ENCODE measurements at places on chromosomes 6 and 20. TPM values are rescaled to one million over a fixed set of nuclear protein-coding genes. Genes with fewer than 3 reads are reported as not detected.

DNA sequence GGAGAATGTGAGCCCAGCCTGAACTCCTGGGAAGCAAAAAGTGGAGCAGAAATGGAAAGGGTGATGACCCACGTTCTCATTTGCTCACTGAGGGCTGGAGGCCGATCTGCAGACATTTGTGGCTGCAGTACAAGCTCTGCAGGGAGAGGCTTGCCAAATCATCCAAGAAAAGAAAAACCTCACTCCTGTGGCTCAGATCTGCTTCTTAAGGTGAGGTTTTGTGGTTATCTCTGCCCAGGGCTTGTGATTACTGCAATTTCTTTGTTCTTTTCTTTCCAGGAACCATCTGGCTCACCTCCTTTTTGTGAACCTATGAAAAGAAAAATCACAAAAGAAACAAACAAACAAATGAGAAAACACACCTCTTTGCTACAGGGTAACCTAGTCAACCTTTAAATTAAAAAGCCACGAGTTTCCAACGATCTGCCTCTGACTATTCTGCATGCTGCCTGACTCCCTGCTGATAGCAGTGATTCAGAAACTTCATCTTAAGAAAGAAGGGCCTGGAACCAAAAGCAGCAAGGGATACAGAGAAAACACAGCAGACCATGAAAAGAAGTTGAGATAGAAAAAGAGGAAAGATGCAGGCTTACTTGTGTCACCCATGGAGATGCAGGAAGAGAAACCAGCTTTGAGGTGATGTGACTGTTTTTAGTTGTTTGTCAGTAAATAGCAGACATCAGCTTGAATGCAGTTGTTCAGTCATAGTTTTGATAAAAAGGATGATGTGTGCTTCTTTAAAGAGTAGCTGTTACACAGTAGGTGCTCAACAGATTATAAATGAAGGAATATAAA is 165.1 kb downstream of the LMBRD1 start:
- DNase-seq: no peak

GRCh38 chr6:51411496-51412125 is 592.9 kb downstream of the TFAP2B start:
- no peak for DNase-seq

DNA sequence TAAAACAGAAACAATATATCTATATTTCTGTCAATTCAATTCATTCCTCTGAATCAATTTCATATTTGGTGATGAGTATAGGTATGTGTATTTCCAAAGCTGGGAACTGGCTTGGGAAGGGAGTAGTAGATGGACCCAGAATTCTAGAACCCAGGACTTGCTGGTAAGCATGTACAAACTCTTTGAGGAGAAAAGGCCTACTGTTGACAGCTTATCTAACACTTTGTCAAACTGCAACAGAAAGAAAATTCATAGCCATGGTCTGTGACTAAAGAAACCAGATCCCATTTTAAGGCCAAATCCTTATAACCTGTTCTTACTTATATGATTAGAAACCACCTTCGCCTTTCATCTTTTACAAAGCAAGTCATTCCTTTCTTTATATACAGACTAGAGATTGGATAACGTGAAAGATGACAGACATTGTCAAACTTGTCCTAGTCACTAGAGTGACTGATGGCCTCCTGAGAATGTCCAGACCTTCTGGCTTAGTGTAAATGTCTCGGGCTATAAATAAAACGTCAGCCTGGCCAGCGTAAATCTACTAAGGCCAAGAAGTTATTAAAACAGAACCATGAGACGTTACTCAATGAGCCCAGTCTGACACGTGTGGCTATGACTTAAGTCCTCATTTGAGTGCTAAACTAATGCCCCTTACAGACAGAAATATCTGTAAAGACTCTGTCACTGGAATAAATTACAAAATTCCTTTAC is 152.3 kb downstream of the ALDH8A1 start:
- no peak for DNase-seq

DNA sequence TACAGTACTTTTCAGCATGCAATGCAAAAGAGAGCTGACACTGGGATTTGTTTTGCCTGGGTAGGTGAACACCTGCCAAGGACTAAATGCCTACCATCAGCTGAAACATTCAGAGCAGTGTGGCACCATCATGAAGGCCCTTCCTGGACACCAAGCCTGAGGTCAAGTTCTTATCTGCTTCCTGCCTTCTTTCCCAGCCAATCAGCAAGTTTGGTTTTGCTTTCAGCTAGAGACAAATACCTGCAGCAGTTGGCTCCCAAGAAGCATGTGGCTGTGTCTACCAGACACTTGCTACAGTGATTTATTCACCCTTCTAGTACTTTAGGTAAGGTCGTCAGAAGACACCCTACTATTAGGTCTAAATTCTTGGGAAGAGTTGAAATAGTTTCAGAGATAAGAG is 112.8 kb downstream of the TBX18 start:
- no peak for DNase-seq

- no peak for DNase-seq
Observed at GRCh38 chr6:166435574-166435973, 52.8 kb upstream of the MPC1 start.

DNA sequence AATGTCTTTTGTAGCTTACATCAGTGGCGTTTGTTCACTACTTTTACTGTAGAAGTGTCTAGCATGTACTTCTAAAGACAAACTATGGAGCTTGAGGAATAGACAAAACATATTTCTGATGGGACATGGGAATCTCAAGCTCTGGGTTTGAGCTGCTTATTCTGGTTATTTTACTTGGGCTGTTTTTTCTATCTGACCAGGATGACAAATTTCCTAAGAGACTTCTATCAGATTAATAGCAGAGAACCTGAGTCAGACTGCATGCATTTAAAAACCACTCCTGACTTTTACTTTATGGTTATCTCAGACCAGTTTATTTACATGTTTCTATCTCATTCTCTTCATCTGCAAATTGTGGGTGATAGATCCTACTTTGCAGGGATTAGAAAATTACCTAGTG is 1282.3 kb upstream of the GJE1 start:
- DNase-seq: no peak

DNA sequence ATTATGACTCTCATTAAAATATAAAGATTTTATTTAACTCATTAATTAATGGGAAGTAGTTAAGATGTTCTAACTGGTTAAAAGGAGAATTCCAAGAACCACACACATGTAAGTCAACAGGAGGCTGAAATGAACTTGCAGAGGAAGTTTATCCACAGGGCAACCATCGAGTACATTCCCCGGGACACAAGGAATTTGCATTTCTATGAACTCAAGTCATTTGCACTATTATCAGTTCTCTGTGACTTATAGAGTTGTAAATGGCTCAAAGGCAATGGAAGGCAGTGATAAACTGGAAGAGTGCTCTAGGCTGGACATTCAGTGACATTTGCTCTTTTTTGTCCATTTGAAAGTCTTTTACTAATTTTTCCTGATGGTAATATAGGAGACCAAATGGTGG is 97.4 kb downstream of the SNX5 start:
- DNase-seq: no peak

DNA sequence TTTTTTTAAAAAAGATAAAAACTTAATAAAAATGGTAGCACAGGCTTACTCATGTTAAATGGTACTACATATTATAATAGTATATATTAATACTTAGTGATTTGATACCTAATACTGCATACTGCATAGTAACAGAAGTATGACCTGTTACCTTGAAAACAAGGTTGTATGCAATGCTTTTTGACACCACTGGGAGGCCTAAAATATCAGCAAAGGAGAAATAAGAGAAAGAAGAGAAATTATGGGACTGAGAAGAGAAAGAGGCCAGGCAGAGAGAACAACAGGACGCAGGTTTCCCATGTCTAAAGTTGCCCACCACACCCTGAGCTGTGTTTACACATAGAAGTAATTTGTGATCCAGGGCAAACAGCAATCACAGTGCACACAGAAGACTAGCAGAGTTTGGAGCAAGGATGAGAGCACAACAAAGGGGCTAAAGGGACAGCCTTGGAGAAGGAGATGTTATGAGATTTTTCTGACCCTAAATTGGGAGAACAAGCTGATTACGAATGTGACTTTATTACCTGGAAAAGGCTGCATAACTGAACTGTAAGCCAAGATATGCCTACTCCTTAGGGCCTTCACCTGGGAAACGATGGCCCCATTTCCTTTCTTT is 73.2 kb downstream of the ROS1 start:
- no peak for DNase-seq

- DNase-seq: peak; percentile 55
Observed at GRCh38 chr6:14598017-14598864, 480.7 kb downstream of the CD83 start.

DNA sequence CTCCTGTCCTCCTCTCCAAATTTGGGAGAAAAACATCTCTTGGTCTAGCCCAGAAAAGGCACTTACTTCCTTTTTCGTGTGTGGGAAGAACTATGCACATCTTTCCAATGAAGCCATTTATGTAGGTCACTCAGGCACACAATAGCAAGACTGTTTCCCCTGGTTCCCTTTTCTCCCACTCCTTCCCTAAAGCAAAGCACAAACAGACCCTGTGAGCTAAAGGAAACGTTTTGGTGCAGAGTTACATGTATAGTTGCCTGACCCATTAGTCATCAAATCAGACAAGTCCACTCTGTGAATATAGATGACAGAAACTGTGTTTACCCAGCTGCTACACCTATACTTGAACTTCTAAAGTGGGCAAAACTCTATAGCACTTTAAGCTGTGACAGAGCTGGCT is 474.6 kb downstream of the COL12A1 start:
- DNase-seq: no peak

GRCh38 chr6:104226790-104227446 is 632.8 kb downstream of the HACE1 start:
- no peak for DNase-seq

- no peak for DNase-seq
Observed at GRCh38 chr20:57907131-57908000, 197.6 kb upstream of the PMEPA1 start.

DNA sequence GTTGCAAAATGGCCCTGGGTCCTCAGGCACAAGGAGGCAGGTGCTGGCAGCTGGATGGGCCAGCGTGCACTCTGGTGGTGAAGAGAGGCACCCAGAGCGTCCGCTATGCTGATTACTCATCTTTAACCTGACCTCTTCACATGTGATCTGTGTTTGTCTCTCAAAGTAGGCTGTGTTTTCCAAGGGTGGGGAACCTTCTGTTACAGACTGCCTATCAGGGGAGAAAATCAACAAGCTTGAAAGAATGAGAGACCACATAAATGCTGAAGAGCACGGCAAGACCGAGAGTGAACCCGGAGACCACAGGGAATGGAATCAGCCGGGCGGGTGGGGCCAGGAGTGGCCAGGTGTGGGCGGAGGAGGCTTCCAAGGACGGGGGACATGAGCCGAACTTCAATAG is 16.2 kb downstream of the BNIP5 start:
- DNase-seq: no peak

GRCh38 chr20:760751-761417 is 7.4 kb downstream of the SLC52A3 start:
- no peak for DNase-seq

GRCh38 chr6:50966532-50966931 is 147.9 kb downstream of the TFAP2B start:
- no peak for DNase-seq

GRCh38 chr6:35468980-35469750 is 964 bp downstream of the RPL10A start:
- DNase-seq: no peak

- DNase-seq: no peak
Observed at GRCh38 chr20:33719277-33719988, 677 bp downstream of the PXMP4 start.

DNA sequence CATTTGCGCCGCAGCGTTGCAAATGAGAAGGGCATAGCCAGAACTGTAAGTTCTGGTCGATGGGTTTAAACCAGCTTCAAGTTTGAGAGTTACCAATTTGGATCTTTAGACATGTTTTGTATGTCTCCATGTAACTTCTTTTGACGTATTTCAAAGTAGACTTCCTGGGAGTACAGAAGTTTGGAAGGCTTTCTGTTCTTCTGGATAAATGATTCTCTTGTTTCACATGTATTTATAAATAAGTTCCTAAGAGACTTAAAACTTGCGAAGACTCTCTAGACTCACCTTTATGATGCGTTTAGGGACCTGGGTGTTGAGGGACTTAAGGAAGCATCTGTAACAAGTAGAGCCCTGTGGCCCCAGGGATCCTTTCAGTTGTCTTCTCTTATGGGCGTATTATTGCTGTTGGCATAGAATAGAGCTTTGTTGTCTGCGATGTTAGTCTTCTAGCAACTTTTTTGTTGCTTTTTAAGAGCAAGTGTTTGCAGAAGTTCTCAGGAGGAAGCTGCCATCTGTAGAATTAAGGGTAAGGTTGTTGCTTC is 1.3 kb downstream of the CDYL start:
- DNase-seq: no peak

HLA-DRA gene
- 145 TPM for total RNA-seq

GRM1 gene
- 0.68 TPM for total RNA-seq

SLC22A16 gene
- total RNA-seq: not detected

SNAP91 gene
- 2.9 TPM for total RNA-seq

SLC22A7 gene
- total RNA-seq: not detected

UTRN gene
- 150 TPM for total RNA-seq

VGLL2 gene
- total RNA-seq: 0.28 TPM

DPPA5 gene
- not detected for total RNA-seq

CGAS gene
- total RNA-seq: 3.4 TPM

SLC12A5 gene
- not detected for total RNA-seq

IP6K3 gene
- 2.5 TPM for total RNA-seq

PTPRT gene
- total RNA-seq: 3.5 TPM

SRSF12 gene
- total RNA-seq: 1.0 TPM

ASIP gene
- total RNA-seq: 3.6 TPM

TGM3 gene
- 0.23 TPM for total RNA-seq

PCSK2 gene
- 0.18 TPM for total RNA-seq

POU5F1 gene
- 3.4 TPM for total RNA-seq

ADGB gene
- 8.1 TPM for total RNA-seq

ATP6V1G2 gene
- total RNA-seq: 0.36 TPM

CTCFL gene
- total RNA-seq: 10.8 TPM

UBE2C gene
- 10.9 TPM for total RNA-seq
